Thyroid gland (tissue), 4 donors: ENCODE measurements at places on chromosomes 12 and 14. TPM values are rescaled to one million over a fixed set of nuclear protein-coding genes. Genes with fewer than 3 reads are reported as not detected.
A peak's percentile ranks its signal among the peaks of the same experiment; 100 is the strongest.

JAG2 gene
- total RNA-seq = 6.4 TPM

HHIPL1 gene
- 1.0 TPM for total RNA-seq

CYP27B1 gene
- total RNA-seq = 11.3 TPM

SYT10 gene
- total RNA-seq = not detected

DNA sequence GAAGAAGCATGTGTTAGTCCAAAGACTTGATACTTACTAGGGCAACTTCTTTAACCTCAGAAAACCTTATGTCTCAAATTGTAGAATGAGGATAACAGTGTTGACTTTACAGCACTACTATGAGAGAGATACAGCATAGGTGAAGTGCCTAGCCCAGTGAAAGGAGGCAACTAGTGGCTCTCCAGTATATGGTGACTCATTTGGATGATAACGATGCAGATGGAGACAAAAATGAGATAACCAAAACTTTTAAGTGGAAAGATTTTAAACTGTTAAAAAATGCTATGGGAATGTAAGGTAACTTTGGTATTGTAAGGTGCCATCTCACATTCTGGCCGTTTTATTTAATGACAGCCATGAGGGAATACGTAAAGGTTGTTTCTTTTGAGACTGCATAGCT lies 2.7 kb downstream of the PHC1 start:
- peaks cover 21% of the 10 kb centered on the region for H3K36me3 ChIP-seq
- H3K4me1 ChIP-seq = peaks cover 16% of the 10 kb centered on the region
- no peak overlapping the region for H3K27ac ChIP-seq
- H3K27me3 ChIP-seq = no peaks in the 10 kb centered on the region
- no peak for DNase-seq

- H3K4me3 ChIP-seq = no peak overlapping the region
- H3K27me3 ChIP-seq = peaks cover 9% of the 10 kb centered on the region
- H3K27ac ChIP-seq = no peak overlapping the region
- H3K36me3 ChIP-seq = no peaks in the 10 kb centered on the region
Measured at GRCh38 chr12:72274931-72275330, 2.8 kb downstream of the TRHDE start.

- H3K4me1 ChIP-seq = no peaks in the 10 kb centered on the region
- DNase-seq = no peak
- no peaks in the 10 kb centered on the region for H3K27me3 ChIP-seq
- H3K36me3 ChIP-seq = no peaks in the 10 kb centered on the region
Measured at GRCh38 chr12:127515941-127516340, 751.0 kb upstream of the TMEM132C start.

DNA sequence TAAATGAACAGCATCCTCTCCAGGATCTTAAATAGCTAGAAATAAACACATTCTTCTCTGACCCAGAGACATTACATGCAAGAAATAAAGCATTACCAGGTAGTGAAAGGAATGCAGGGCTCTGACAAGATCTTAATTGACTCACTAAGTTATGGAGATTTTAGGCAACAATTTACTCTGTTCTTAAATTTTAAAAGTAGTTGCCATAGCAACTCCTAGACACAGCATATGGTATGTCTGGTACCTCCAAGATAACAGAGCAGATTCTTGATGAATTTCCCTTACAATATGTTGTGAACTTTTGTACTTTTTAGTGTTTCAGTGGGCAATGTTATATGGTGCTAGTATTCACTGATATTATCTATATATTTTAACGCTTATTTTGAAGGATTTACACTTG lies 76.7 kb upstream of the G2E3 start:
- no peaks in the 10 kb centered on the region for H3K36me3 ChIP-seq
- H3K27ac ChIP-seq = no peak overlapping the region
- peaks cover 4% of the 10 kb centered on the region for H3K4me1 ChIP-seq
- no peak for DNase-seq
- H3K4me3 ChIP-seq = no peak overlapping the region
- no peaks in the 10 kb centered on the region for H3K27me3 ChIP-seq

- no peak overlapping the region for H3K4me3 ChIP-seq
- no peak for DNase-seq
- H3K27ac ChIP-seq = no peak overlapping the region
- H3K36me3 ChIP-seq = no peaks in the 10 kb centered on the region
Measured at GRCh38 chr12:88698471-88698870, 118.2 kb upstream of the KITLG start.

DNA sequence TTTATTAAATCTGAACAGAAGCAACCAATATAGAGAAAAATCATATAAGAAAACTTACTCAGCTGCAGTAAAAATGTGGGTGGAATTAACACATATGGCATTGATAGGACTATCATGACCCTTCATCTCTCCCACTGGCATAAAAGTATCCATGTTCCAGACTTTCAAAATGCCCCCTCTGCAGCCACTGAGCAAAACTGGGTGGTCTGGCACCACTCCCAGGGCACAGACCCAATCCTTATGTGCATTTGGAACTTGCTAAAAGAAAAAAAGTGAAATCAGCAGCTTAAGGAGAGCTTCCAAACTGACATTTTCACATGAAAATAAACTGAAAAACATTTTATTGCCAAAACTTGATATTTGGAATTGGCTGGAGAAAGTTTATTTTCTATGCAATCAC lies 141.5 kb downstream of the KIF21A start:
- H3K27ac ChIP-seq = no peak overlapping the region
- H3K27me3 ChIP-seq = no peaks in the 10 kb centered on the region
- H3K4me3 ChIP-seq = no peak overlapping the region
- no peaks in the 10 kb centered on the region for H3K36me3 ChIP-seq
- H3K4me1 ChIP-seq = no peaks in the 10 kb centered on the region

GRCh38 chr14:21267431-21267845 lies 1.8 kb downstream of the HNRNPC start:
- H3K27ac ChIP-seq = peak overlapping the region; percentile 96
- no peaks in the 10 kb centered on the region for H3K36me3 ChIP-seq
- H3K27me3 ChIP-seq = no peaks in the 10 kb centered on the region

DNA sequence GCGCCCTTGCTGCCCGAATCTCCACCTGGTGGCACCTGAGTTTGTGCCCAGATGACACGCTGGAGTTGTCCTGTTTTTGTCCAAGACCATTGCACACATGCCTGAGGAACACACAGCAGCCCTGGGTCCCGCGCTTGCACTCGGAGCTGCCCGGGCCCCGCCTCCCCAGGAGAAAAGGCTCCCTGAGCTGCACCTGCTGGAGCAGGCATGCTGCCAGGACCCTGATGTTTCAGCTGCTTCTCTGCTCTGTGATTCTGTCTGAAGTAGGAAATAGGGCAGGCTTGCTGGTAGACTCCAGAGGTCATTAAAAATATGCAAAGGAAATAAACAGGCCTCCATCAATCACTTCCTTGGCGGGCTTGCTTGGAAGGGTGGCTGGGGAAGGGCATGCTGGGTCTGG lies 271.6 kb downstream of the CACNA1C start:
- no peaks in the 10 kb centered on the region for H3K27me3 ChIP-seq
- DNase-seq = no peak
- H3K4me1 ChIP-seq = peaks cover 24% of the 10 kb centered on the region
- H3K4me3 ChIP-seq = no peak overlapping the region
- no peak overlapping the region for H3K27ac ChIP-seq
- H3K36me3 ChIP-seq = no peaks in the 10 kb centered on the region

DNA sequence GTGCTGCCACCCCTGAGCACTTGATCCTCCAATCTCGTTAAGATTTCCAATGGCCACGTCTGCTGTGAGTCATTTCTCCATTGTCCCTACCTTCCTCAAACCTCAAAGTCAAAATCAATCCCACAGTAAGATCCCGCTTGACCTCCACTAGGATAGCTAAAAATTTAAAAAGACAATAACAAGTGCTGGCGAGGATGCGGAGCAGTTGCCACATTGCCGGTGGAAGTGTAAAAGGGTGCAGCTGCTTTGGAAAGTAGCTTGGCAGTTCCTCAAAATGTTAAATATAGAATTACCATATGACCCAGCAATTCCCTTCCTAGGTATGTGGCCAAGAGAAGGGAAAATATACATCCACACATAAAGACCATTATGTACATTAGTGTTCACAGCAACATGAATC lies 9.5 kb upstream of the BCL7A start:
- no peak for DNase-seq
- H3K36me3 ChIP-seq = no peaks in the 10 kb centered on the region
- H3K27ac ChIP-seq = no peak overlapping the region
- no peaks in the 10 kb centered on the region for H3K4me1 ChIP-seq
- H3K4me3 ChIP-seq = no peak overlapping the region

GRCh38 chr14:73359445-73359844 lies 98.9 kb downstream of the NUMB start:
- no peak for DNase-seq
- H3K36me3 ChIP-seq = no peaks in the 10 kb centered on the region
- H3K27me3 ChIP-seq = no peaks in the 10 kb centered on the region
